ENCODE measurements at places on chromosomes 2 and 18.

DNA sequence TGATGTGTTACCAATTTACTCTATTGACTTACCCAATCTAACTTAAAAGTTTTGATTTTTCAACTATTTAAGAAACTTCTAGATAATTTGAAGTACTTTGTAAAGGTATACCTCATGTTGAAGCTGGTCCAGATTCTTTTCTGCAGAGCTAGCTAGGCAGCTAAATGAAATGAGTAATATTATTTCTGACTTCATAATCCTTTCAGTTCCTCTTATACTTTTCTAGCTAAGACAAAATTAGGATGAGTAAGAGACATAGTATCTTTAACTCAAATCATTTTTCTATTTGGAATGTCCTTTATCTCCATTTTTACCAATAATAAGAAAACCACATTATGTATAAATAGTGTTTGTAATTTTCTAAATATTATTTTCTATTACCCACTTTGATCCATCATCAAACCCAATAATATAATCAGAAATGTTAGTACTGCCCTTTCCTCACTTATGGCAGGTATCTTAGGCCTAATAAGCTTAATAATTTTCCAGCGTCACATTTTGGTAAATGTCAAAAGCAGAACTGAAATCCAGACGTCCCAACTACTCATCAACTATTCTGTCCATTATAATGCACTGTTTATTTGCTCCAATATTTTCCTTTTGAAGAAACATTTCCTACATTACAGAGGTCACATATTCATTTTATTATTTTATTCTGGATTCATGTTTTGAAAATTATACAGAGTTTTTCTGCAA, 456.6 kb downstream of the THSD7B start:
- no peaks in the 10 kb centered on the region for H3K36me3 ChIP-seq
- DNase-seq, result no peak
- H3K27me3 ChIP-seq, result no peaks in the 10 kb centered on the region
- H3K4me1 ChIP-seq, result no peaks in the 10 kb centered on the region
- H3K27ac ChIP-seq, result no peak overlapping the region

- H3K36me3 ChIP-seq, result no peaks in the 10 kb centered on the region
- DNase-seq, result no peak
- no peaks in the 10 kb centered on the region for H3K4me1 ChIP-seq
Measured at GRCh38 chr2:27856386-27856785, 33.8 kb downstream of the RBKS start.

DNA sequence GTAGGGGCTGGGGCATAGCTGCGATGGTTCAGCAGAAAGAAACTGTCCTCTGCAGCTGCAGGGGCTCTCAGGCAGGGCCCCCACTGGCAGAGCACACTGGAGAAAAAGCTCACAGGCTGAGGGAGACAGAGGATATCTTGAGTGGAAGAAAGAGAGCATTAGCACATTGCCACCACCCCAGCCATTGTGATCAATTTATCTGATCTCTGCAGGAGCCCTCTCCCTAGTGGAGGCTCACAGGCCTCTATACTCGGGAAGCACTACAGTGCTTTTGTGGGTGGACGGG, 801 bp upstream of the SFTPB start:
- H3K36me3 ChIP-seq, result no peaks in the 10 kb centered on the region
- H3K27ac ChIP-seq, result no peak overlapping the region
- no peak for DNase-seq
- no peak overlapping the region for H3K4me3 ChIP-seq

GRCh38 chr2:121898483-121898882, 143.0 kb downstream of the TSN start:
- H3K4me1 ChIP-seq, result peaks cover 23% of the 10 kb centered on the region
- peak overlapping the region; percentile 67 for H3K27ac ChIP-seq
- DNase-seq, result peak; percentile 70
- no peaks in the 10 kb centered on the region for H3K27me3 ChIP-seq
- no peak overlapping the region for H3K4me3 ChIP-seq
- H3K36me3 ChIP-seq, result no peaks in the 10 kb centered on the region
